ENCODE measurements at places on chromosomes 6 and 20.

DNA sequence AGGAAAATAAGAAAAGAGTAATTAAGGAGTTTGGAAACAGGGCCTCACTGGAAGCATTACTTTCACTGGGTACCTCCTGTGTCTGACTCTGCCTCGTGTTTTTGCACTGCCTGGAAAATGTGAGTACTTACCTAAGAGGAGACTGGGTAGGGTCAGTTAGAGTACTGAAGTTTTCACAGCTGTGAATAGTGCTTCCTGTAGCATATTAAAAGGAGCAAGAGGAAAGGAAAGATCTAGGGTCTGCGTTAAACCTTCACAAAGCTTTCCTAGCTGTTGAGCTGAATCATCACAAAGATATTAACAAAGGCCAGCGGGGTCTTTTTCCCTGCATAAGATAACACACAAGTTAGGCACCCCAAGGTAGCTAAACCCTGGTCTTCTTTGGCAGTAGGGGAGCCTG, 82.3 kb downstream of the MLIP start:
- DNase-seq = no peak

DNA sequence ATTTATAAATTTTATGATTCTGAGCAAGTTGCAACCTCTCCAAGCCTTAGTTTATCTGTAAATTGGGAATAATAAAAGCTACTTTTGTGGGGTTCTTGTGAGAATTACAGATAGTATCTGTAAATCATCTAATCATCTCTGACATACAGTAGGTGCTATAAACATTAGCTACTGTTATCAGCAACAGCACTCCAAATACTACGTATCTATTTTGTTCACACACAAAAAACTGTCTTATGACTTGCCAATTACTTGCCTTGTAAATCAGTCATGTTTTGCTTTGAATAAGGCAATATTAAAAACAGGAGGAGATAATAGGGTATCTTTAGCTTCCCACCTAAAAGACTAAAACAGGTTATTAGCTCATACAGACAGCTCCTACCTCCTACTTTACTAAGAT, 36.7 kb downstream of the DTNBP1 start:
- DNase-seq = no peak

DNA sequence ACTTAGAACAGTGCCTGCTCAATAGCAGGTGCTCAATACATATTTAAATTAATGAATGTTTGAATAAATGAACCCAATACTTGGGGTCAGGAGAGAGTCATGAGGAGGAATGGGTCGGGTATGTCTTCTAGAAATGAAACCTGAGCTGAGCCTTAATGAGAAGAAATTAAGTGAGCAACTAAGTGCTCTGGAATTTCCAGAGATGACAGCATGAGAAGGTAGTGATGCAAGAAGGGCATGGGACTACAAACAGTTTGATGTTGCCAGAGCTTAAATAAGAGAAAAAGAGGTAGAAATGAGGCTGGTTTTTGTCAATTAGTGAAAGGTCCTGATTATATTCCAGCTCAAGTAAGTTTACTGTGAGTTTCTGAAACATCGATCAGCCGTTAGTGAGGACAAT, 82.9 kb downstream of the PDE10A start:
- DNase-seq = no peak

DNA sequence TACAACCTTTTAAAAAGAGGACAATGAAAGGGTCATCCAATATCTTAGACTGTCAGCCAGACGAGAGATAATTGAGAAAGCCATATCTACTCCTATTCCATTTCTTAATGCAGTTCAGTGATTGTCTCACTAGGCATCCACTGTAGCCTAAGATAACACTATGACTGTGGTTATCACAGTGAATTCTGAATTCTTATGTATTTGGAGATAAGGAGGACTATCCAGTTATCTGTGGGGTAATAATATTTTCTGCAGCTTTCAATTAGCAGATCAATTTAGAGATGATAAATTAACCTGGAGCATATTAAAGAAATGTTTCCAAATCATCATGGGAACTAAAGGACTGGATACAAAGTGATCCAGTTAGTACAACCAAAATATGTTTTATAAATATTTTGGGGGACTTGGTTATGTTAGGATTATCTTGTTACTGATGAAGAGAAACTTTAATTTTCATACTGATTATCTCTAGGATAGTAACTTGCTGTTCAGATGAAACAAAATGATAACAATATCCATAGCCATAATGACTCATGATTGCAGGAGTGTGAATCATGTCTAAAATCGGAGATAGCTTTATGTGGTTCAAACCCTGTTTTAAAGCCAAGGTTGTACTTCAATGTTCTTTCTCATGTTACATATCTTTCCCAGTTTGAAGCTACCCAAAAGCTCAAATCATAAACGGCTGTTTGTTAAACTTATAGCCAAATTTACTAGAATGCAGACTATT, 1152.0 kb downstream of the HACE1 start:
- no peak for DNase-seq

- no peak for DNase-seq
Observed at GRCh38 chr6:29680904-29681303, at the start of gene ZFP57. TSS of gene ZFP57 (minus strand) at chr6:29681152. CDS start at chr6:29677003, 4,149 bp downstream.

- no peak for DNase-seq
Observed at GRCh38 chr20:57208198-57208597, 58.2 kb downstream of the BMP7 start.

- DNase-seq = no peak
Observed at GRCh38 chr6:28257042-28257441, 2.1 kb upstream of the NKAPL start.

GRCh38 chr20:37948956-37949355, 46.0 kb downstream of the VSTM2L start:
- no peak for DNase-seq

GRCh38 chr6:45898941-45899682, 116.5 kb downstream of the CLIC5 start:
- DNase-seq = no peak

DNA sequence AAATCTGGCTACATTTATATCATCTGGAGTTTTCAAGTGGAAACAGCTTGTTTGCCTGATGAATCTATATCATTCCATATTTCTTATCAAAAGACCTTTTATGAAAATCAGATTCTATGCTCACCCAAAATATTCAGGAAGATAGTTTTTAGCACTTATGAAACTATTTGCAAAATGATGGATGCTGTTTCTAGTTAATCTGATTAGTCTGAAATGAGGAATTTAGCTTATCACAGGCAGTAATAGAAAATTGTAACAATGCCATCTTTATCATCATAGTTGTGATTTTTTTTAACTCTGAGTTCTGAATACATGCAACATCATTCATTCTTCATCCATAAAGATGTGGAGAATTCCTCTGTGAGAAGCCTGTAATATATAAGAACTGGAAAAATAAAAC, 229.7 kb downstream of the PLCB1 start:
- DNase-seq = no peak

DNA sequence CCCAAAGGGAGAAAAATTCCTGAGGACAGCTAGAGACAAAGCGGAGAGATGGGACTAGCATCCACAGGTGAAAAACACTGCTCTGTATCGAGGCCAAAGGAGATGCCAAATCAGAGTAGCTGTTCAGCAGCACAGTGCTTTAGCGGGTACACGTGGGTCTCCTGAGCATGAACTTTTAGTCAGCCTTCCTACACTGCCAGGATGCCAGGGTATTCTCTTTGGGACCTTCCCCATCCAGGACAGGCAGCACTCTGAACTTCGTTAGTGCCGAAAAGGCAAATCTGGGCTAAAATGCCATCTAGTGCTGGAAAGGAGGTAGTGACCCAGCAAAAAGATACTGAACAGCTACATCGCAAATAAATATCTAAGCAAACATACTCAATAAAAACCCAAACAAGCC, 64.9 kb downstream of the C6orf58 start:
- no peak for DNase-seq

GRCh38 chr6:111614833-111615582, 9.3 kb upstream of the TRAF3IP2 start:
- no peak for DNase-seq

DNA sequence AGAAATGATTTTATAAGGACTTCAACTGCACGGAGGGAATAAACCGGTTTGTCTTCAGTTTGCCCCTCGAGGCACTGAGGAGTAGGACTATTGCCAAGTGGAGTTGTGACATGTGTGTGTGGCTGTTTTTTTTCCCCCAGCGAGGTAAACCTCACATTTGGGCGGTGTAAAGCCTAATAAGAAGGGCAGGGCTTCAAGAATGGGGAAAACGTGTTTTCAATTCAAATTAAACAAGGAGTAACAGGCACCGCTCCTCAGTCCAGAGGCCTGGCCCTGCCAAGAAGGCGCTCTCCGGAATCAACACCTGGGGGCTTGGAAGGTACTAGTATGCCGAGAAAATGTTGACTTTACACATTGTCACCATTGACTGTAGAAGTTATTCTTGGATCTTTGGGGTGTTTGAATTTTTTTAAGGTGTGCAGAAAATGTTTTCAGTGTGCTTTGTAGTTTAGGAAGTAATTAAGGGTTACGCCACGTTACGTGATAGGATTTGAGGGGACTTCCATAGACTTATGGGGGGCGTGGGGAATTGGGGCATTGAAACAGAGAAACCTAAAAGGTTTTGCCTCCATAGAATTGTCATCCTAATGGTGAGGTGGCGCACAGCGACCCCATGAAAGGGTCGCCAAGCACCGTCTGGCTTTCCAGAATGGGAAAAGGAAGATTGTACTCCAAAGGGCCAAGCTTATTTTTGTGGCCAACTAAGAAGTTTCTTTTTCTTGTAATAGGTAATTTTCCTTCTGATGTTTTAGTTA, 791 bp downstream of the ADGRG6 start:
- DNase-seq = peak; percentile 6

DNA sequence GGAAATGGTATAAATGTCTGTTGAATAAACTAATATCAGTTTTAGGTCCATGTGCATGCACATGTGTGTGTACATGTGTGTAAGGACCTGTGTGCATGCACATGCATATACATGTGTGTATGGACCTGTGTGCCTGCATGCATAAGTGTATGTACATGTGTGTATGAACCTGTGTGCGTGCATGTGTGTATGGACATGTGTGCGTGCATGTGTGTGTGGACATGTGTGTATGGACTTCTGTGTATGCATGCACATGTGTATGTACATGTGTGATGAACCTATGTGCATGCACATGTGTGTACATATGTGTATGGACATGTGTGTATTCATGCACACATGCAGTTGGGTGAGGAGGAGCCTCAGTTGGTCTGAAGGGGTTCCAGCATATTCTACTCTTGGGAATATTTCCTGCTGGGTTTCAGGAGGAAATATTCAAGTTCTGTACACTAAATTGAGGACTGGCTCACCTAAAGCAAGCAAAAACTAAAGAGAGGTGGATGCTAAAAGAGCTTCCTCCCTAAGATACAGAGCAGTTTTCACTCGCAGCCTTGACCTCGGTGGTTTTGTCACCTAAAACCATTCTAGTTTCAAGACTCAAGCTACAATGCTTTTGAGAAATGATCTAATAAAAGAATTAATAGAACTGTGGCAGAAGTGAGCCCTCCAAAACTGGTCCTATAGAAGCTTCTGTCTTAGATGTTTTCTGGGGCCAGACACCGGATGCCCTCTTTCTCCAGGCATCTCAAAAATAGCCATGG, 742.8 kb downstream of the MAFB start:
- DNase-seq = no peak

- no peak for DNase-seq
Observed at GRCh38 chr6:85470023-85470410, 20.1 kb downstream of the NT5E start.

GRCh38 chr20:54168961-54169862, 4.6 kb downstream of the CYP24A1 start:
- no peak for DNase-seq

- DNase-seq = no peak
Observed at GRCh38 chr6:133637436-133637835, 251.5 kb upstream of the TCF21 start.

DNA sequence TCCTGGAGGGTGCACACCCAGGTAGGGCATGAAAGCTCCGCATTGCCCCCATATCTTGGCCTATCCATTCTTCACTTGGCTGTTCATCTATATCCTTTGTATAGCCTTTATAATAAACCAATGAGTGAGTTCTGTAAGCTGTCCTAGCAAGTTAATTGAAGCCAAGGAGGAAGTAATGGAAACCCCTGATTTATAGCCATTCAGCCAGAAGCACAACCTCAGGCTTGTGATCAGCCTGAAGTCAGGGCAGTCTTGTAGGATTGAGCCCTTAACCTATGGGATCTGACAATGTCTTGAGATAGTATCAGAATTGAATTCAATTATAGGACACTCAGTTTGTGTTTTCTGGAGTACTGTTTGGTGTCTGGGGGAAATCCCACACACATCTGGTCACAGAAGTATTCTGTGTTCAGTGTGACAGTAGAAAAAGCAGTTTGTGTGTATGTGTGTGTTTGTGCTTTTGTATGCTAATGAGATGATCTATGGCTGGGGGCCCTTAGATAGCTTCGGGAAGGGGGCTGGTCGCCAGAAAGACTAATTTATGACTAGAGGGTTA, 5.7 kb downstream of the NT5E start:
- no peak for DNase-seq

- DNase-seq = no peak
Observed at GRCh38 chr6:116616737-116617053, 416 bp downstream of the RSPH4A start.

DNA sequence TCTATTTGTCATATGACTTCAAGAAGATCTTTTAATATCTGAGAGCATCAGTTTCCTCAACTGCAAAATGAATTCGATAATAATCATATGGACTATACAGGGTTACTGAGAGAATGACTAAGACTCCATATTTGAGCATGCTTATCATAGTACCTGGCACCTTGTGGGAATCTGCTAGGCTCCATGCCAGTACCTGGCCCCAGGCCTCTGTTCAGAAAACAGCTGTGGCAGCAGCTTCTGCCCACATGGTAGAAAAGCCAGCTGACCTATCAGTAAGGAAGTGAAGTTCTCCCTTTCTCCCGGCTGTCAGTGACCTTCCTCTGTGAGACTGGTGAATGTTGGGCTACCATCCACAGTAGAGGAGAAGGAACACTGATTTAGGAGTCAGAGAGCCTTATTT, 574.9 kb upstream of the CHD6 start:
- DNase-seq = no peak

DNA sequence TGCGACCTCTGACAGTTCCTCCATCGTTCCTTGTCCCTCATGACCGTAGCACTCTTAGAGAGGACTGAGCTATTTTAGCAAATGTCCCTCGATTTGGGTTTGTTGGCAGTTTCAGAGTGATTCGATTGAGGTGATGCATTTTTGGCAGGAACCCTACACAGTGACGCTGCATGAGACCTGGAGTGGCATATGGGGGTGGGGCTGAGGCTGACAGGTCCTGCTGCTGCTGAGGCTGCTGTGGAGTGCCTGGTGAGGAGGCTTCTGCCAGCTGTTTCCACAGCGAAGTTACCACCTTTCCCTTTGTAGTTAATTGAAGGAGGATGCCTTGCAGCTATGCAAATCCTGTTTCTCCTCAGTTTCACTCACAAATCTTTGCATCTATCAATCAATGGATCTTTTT, 19.8 kb downstream of the PXDC1 start:
- DNase-seq = no peak

DNA sequence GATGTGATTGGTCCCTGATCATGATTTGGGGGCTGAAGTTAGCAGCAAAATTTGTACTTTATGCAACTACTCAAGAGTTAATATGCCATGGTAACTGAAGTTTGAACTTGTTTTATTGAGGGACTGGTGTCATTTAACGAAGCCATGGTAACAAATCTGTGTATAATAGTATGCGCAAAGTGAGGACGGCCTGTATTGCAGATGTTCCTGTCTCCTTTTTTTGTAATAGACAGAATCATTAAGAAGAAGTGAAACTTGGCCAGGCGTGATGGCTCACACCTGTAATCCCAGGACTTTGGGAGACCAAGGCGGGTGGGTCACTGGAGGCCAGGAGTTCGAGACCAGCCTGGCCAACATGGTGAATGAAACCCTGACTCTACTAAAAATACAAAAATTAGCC, 22.3 kb downstream of the RPRD1B start:
- DNase-seq = no peak

GRCh38 chr6:31836474-31837368, 9.2 kb downstream of the HSPA1B start:
- DNase-seq = no peak
